ENCODE measurements at places on chromosomes 16 and 17. TPM values are rescaled to one million over a fixed set of nuclear protein-coding genes. Genes with fewer than 3 reads are reported as not detected.

GRCh38 chr16:9518051-9518450, 426.6 kb downstream of the HAPSTR1 start:
- DNase-seq, result no peak

The ZNF629 gene
- total RNA-seq, result 20.8 TPM

- no peak for DNase-seq
Measured at GRCh38 chr16:88975511-88976061, 1.4 kb downstream of the CBFA2T3 start.

DNA sequence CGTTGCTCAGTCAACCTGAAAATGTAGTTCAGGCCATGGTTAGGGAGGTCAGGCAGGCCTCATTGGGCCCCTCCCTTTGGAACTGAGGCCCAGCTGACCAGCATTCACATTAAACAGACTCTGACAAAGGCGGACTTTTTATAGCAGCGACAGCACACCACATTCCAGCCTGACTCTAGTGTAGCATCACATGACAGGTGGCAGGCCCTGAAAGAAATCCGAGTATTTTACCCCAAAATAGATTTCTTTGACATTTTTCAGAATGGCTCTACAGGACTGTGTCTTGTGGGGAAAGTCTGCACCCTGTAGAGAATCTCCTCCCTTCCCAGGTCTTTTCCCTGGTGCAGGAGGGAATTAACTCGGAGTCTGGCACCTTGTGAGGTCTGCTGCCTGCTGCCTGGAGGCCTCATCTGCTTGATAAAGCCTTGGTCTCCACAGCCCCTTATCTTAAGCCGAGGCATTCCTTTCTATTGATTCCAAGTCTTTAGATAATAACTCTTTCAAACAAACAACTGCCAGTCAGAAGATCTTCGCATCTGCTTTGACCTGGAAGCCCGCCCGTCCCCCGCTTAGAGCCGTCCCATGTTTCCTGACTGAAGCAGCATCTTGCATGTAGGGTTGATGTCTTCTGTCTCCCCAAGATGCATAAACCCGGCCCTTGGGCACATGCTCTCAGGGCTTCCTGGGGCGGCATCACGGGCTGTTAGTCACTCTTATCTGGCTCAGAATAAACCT, 44.0 kb upstream of the CAPN15 start:
- DNase-seq, result peak; percentile 21

- no peak for DNase-seq
Measured at GRCh38 chr16:67923414-67924116, 8.1 kb downstream of the CTRL start.

- no peak for DNase-seq
Measured at GRCh38 chr16:85384833-85385462, 228.2 kb upstream of the GSE1 start.

DNA sequence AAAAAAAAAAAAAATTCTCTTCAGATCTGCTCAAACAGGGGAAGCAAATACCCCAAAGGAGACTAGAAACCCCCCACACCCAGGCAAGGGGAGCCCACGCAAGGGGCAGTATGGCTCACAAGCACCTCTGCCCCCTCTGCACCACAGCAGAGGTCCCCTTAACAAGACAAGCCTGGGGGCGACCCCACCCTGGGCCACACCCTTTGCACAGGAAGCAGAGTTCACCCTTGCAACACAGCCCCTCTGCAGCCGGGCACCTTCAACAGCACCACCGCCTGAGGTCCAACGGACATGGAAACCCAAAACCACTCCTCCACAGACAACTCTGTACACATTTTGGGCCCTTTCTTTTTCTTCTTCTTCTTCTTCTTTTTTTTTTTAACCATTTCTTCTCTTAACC, 12.8 kb downstream of the AXIN1 start:
- no peak for DNase-seq

DNA sequence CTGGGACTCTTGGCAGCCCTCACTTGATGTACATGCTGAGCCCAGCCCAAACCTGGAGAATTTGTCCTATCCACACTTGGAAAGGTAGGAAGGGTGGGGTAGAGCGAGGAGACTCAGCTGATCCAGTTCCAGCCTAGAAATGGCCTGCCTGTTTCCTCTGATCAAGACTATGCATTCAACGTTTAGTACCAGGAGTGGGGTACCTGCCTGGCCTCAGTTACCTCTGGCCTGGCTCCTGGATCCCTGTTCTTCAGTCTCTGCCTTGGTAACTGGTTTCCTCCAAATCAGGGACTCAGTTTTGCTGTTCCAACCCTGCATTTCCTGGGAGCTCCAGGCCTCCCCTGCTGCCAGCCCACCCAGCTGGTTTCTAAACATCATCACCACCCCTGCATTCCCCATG, 233.5 kb downstream of the GSG1L start:
- DNase-seq, result no peak

The PPL gene
- total RNA-seq, result 0.13 TPM

- DNase-seq, result no peak
Measured at GRCh38 chr17:30401097-30401496, 22.4 kb downstream of the CPD start.

DNA sequence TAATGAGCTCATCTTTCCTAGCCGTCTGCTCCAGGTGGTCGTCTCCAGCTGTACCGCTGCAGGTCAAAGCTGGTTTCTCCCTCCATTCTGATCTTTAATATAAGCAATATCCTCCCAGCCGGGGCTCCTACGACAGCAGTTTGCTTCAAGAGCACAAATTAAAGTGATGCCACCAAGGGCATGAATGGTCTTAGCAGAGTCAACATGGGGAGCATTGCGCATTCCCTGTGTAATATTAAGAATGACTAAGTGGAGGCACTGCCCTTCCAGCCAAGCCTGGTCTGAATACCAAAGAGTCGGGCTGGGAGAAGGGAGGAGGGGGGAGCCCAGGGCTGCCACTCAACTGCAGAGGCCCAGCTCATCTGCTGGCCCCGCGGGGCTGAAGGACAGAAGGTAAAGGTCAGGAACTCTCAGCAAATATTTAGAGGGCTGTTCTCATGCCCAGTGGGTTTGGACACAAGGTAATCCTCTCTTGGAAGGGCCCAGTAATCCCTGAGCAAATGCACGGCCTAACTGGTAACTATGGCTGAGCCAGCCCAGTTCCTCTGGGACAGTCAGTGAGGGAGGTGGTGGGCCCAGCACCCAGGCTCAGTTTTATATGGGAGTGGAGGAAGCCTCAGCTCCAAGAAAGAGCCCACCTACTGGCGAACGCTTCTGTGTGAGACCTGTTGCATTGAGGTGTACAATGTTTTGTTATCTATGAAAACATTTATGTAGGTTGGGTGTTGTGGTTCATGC, 121.2 kb downstream of the IRX3 start:
- no peak for DNase-seq

The DBNDD1 gene
- 8.5 TPM for total RNA-seq

The TBC1D3E gene
- not detected for total RNA-seq

The ATXN1L gene
- 11.5 TPM for total RNA-seq

- no peak for DNase-seq
Measured at GRCh38 chr16:89002851-89003830, 26.1 kb upstream of the CBFA2T3 start.

- DNase-seq, result no peak
Measured at GRCh38 chr16:1531638-1531910, 1.9 kb upstream of the TMEM204 start.

- DNase-seq, result no peak
Measured at GRCh38 chr17:34248511-34249024, 6.5 kb upstream of the CCL2 start.

The SPATA22 gene
- total RNA-seq, result not detected

DNA sequence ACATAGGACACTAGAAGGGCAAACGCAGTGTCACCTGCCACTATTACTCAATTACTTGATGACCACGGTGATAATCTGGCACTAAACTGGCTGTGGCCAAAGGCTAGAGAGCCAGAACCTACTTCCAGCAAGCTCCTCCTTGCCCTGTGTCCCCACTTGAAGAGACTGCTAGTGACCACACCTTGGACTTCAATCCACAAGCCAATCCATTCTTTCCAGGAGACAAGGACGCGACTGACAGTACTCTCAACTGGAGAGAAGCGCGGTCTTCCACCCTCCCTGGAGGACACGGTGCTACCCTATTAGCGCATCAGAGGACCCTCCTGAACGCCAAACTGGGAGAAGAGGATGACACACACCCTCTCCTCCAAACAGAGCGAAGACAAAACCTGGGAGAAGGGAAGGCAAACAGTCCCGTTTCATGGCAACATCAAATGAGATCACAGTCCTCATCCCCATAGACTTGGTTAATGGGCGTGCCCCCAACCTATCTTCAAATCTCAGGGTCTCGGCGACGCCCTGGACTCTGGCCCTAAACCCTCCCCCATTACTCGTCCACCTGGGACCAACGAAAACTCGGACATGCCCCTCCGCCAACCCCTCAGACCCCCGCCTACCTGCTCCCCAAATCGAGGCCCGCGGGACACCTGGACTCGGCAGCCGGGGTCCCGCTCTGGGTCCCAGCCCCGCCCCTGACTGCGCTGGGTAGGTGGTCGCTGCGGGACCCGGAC, 508 bp downstream of the FLCN start:
- DNase-seq, result peak; percentile 41

GRCh38 chr17:75535119-75535537, 9.6 kb downstream of the LLGL2 start:
- DNase-seq, result peak; percentile 50

The CCDC78 gene
- 7.0 TPM for total RNA-seq

DNA sequence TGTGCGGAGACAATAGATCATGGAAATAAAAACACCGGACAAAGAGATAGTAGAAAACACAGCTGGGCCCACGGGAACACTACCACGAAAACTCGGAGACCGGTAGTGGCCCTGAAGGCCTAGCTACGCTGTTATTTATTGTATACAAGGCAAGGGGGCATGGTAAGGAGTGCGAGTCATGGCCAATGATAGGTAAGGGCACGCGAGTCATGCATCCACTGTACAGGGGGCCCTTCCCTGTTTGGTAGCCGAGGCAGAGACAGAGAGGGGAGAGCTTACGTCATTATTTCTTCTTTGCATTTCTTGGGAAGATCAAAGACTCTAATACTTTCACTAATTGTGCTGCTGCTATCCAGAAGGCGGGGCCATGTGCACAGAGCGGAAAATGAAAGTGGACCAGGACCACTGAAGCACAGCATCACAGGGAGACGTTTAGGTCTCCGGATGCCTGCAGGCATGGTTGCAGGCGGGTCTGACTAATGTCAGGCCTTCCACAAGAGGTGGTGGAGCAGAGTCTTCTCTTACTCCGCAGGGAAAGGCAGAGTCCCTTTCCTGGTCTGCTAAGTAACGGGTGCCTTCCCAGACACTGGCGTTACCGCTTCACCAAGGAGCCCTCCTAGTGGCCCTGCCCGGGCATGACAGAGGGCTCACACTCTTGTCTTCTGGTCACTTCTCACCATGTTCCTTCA, 74.4 kb upstream of the ARL4D start:
- no peak for DNase-seq
